Glutamatergic neuron (in vitro differentiated cells): ENCODE measurements at places on chromosomes 7 and 10. TPM values are rescaled to one million over a fixed set of nuclear protein-coding genes. Genes with fewer than 3 reads are reported as not detected.

GRCh38 chr10:92284112-92284704 lies 6.7 kb downstream of the CPEB3 start:
- no peak for DNase-seq

DNA sequence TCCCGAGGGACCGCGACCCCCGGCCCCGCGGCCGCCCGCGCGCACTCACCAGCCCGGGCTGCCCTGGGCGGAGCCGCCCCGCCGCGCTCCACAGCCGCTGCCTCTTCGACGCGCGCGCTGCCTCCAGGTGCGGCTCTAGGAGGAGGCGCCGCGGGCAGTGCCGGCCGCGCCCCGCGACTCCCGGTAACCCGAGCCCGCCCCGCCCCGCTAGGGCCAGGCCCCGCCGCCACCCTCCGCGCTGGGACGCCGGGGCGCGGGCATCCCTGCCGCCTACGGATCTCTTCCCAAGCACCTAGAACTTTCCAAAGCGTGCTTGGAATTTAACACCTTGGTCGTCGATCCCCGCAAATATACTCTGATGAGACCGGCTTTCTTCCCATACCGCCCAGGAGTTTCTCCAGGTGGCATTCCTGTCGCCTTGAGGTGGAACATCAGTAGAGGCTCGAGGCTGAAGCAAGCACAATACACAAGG lies at the start of gene SLC26A5:
TSS of gene SLC26A5 (minus strand) at position 159 of the 472 bp plus-strand sequence. CDS start 24,693 bp downstream, outside the sequence.
- DNase-seq, result no peak

DNA sequence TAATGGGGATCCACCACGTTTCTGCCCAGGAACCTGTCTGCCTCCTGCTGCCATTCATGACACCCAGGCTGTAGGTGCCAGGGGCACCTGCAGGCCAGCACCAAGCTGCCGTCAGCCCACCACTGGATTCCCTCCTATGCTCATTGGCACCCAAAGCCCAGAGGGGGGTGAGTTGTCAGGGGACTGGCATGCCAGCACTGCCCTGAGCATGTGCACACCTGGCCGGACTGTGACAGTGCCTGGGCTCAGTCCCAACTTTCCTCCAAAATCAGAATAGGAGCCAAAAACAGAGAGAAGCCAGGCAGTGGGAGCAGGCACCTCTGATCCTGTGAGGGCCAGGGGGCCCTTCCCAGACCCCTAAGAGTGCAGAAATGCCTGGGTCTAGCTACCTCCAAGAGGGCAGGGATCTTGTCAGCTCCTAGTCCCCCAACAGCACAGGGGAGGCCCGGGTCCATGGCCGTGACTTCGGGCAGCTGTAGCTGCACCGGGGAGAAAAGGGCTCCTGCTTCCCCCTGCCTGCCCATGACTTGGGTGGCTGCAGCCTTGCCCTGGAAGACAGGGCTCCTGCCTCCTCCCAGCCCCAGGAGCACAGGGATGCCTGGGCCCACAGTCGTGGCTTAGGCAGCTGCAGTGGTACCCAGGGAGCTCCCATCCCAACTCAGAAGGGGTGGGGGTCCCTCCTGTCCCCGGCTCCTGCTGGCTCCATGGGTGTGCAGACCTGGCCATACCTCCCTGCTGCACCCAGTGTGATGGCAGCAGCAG lies 249.8 kb upstream of the DKK1 start:
- no peak for DNase-seq

- no peak for DNase-seq
These were observed 130.1 kb upstream of the INHBA start for GRCh38 chr7:41832941-41833340.

GRCh38 chr10:133129071-133129858 lies 30.8 kb upstream of the KNDC1 start:
- no peak for DNase-seq

- no peak for DNase-seq
These were observed at the start of gene KEL for GRCh38 chr7:142961973-142962926. Gene KEL (minus strand): TSS chr7:142962363. CDS start chr7:142962206, 157 bp downstream.

GRCh38 chr10:86960003-86960862 lies 1.8 kb downstream of the SNCG start:
- DNase-seq, result peak; percentile 77

Gene WNT2
- not detected for total RNA-seq
